ENCODE measurements at places on chromosomes 11 and 22. TPM values are rescaled to one million over a fixed set of nuclear protein-coding genes. Genes with fewer than 3 reads are reported as not detected.

OR52N4 gene
- total RNA-seq: not detected

HEPN1 gene
- total RNA-seq: not detected

ENTHD1 gene
- total RNA-seq: not detected

OR8G1 gene
- not detected for total RNA-seq

PTPN5 gene
- 0.49 TPM for total RNA-seq

POTEH gene
- not detected for total RNA-seq

C1QTNF4 gene
- total RNA-seq: 3.4 TPM

LRRN4CL gene
- total RNA-seq: 45.2 TPM

- no peak for DNase-seq
Measured at GRCh38 chr11:46036969-46037368, 84.3 kb downstream of the PHF21A start.

DNA sequence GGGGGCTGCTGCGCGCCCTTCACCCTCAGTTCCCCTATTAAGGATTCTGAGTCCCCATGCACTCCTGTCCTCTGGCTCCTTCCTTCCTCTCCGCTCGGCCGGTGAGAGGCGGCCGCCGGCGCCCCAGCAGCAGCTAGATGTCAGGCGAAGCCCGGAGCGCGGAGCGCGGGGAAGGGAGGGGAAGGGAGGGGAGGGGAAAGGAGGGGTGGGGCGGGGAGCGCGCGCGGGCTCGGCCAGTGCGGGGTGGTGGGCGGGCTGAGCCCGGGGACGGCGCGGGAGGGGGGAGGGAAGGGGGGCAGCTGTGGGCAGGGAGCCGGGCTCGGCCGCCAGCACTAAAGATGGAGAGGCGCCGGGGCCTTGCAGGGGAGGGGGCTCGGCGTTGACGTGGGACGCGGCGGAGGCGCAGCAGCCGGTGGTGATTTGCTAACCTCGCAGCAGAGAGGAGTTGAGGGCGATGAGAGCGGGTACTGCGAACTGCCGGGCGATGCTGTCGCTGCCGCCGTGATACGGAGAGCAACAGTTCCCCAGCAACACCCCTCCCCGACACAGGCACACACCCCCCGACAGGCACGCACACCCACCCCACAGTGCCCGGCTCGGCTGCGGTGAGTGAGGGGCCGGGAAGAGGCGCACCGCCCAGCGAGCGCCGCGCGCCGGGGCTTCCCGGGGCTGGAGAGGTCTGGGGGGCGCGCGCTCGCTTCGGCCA lies at the start of gene ZBTB16:
Gene ZBTB16 (plus strand): TSS at position 434 of the 706 bp plus-strand sequence. CDS start 3,590 bp downstream, outside the sequence.
- no peak for DNase-seq

GRCh38 chr22:19718456-19719049 lies 4.2 kb downstream of the SEPTIN5 start:
- no peak for DNase-seq

DNA sequence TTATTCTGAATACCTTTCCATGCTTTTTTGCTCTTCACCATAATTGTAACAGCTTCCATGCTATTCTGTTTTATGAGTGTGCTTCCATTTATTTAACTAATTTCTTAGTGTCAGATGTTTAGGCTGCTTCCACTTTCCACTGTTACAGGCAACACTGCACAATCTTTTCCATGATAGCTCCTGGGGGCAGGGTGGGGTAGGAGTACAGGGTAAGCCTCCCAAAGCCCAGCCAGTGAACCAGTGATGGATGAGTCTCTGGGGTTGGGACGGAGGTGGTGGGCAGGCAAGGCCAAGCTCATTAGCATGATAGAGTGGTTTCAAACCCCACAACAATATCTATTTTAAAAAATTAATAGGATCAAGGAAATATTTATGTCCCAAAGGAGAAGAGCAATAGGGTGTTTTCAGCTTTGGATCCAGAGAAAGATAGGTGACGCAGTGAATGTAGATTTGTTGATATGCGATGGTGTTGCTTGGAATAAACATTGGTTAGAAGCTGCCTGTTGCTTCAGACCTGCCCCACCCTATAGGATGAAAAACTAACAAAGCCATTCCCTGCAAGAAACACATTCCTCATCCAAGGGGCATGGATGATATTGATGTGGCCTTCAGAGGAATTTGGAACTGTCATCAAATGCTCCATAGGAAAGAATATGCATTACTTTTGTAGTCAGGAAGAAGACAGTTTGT lies 17.1 kb upstream of the ELF5 start:
- no peak for DNase-seq

GRCh38 chr11:69915501-69916250 lies 96.5 kb upstream of the FGF3 start:
- DNase-seq: no peak

GRCh38 chr22:46752286-46752987 lies 10.0 kb upstream of the TBC1D22A start:
- no peak for DNase-seq

DNA sequence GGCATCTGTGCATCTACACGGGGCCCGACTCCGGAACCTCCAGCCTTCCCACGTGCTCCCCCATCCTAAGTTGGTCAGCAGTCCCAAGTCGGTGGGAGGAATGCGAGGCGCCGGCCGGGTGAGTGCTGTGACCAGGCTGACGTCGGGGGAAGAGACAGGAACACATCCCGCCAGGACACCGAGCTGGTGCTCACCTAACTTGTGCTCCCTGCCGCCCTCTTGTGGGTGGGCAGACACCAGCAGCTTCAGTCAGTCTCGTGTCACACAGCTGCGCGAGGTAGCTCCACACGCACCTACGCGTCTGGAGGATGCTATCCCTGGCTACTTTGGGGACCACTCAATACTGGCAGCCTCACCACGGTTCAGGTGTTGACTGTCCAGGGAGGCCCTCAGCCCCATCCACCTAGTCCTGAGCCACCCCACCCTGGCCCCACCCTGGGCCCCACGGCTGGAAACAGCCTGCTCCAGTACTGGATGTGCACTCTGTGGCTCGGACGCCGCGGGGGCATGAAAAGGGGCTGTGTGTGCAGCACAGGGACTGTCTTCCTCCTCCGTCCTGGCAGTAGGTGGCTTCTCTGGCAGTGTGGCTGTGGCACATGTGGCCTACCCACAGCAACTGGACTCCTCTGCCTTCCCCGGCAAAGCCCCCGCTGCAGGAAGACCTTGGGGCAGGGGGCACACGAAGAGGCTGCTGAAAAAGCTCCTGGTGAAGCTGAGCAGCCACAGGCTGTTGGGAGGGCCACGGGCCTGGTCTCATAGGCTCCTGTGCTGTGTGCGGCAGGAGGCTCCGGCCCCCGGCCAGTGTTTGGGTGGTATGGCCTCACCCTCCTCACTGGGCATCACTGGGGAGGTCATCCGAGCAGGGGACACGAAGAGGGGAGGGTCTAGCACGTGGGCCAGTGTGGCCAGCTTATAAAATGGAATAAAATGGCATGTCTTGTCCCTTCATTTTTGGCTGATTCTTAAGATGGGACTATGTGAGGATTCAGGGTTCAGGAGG lies 11.2 kb upstream of the BID start:
- no peak for DNase-seq

GRCh38 chr22:27349456-27349855 lies 452.1 kb downstream of the MN1 start:
- no peak for DNase-seq

DNA sequence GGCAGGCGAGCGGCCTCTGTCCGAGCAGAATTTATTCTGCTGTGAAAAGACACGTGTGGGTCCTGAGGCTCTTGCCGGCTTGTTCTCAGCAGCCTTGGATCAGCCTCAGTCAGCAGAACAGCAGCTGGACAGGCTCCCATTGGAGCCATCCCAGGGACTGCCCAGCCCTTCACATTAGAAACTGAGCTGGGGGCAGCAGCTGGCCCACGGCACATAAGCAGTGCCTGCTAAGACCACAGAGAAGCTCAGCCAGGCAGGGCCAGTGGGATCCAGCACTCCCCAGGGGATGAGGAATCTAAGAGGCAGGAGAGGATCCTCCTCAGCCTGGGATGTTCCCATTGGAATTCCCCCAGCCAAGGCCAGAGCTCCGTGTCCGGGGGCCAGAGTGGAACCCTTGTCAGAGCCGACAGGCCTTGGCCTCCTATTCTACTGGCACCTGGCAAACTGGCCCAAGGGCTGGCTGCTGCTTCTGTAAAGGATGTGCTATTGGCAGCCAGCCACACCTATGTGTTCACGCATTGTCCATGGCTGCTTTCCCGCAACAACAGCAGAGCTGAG lies 18.2 kb downstream of the RTN4R start:
- no peak for DNase-seq

- DNase-seq: no peak
Measured at GRCh38 chr11:95486466-95486865, 255.5 kb upstream of the SESN3 start.

DNA sequence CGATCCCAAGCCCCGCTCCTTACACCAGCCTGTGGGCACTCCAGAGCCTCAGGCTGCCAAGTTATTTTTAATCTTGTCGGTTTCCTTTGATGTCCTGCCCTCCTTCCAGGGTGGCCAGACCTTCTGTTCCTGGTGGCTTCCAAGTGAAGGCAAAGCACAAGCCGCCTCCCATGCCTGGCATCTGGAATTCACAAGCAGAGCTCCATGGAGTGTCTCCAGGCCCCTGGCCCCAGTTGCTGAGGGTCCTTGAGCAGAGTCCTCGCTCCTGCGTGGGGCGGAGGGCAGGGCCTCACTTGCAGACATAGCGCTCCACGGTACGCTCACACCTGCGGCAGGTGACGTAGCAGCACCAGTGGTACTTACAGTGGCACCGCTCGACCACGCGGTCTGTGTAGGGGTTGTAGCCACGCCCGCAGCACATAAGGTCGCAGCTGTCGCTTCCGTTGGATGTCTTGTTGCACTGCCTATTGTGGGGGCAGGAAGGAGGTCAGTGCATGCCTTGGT lies 19.5 kb downstream of the WNT11 start:
- DNase-seq: no peak

DNA sequence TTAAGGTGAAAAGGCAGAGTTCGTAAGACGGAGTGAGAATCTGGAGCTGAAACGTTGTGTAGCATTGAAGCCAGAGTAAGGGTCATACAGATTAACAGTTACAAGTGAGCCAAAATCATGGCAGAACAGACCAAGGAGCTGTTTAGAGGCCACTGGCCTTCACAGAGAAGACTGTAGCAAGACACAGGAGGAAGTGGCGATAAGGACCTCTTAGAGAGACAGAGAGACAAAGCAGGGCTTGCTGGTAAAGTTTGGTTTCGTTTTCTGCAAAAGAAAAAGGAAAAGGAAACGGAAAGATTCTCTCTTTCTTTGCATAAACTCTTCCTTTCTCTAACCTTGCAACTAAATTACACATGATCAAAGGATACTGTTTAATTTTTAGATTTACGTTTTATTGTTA lies 83.0 kb downstream of the AASDHPPT start:
- no peak for DNase-seq

- DNase-seq: no peak
Measured at GRCh38 chr22:37492428-37493344, 6.5 kb upstream of the MFNG start.

DNA sequence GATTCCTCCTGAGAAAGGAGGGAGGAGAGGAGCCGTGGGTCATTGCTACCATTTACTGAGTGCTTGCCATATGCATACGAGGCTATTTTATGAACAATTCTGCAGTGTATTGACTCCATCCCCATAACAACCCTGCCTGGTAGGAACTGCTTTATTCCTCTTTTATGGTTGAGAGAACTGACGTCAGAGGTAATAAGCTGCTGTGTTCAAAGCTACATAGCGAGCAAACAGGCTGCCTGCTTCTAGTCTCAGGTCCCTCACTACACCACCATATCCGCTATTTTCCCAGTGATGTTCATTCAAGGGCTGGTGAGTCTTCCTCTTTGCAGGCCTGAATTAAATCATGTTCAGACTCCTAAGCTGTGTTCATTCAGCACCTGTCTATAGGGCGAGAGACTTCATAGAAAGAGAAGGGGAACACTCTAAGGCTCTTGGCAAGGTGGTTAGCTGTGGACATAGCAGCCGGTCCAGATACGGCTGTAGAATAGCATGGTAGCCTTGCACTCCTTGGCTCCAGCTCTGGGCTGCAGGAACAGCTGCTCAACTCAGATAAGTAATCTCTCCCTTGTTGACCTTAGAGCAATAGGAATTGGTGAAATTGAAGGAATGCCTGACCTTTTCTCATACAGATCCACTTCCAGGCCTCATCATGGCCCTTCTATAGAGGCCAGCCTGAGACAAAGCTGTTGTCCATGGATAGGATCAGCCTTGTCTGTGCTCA lies 82.6 kb downstream of the MICAL2 start:
- no peak for DNase-seq

DNA sequence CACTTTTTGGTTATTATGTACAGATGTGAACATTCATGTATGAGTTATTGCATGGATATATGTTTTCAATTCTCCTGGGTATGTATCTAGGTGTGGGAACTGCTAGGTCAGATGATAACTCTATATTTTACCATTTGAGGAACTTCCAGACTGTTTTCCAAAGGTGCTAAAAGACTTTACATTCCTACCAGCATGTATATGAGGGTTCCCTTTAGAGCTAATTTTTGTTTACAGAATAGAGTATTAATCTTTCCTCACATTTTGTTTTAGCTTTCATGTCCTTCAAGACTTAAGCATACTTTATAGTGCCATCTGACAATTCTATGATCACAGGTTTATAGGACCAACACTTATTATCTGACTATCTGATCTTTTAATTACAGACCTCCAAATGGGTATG lies 59.6 kb downstream of the HIRA start:
- no peak for DNase-seq

DNA sequence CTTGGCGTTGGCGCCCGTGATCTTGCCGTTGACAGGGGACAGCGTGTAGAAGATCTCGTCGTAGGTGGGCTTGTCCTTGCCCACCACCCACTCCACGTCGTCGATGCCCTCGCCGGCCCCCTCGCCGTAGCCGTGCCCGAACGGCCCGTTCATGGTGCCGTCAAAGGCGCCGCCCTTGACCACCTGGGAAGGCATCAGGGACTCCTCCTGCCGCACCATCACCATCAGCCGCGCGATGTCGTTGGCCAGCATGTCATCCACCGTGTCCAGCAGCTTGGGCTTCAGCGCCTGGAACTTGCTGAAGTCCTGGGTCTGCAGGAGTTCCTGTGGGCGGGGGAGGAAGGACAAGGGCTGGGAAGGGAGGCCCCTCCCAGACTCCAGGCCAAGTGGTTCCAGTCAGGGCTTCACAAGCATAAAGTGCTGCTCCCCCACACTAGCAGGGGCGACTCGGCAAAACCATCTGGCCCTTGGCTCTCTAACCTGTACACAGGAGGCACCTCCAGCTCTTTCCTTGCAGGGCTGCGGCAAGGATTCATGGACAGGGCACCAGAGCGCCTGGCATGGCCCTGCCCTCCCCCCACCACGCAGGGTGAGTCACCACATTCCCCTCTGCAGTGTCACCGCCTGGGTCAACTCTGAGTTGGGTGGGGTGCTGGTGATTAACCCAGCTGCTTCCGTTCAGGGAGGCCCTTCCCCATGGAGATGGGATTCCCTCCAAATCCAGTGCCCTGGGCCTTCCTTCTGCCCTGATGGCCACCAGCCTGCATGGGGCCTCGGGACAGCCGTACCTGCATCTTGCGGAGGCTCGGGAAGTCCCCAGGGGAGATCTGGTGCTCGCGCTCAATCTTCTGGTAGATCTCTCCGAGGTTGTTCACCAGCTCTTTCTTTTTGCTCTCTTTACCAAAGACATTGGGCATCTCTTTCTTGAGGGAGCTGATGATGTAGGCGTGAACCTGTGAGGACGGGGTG lies 10.4 kb upstream of the CDC42BPG start:
- DNase-seq: no peak

DNA sequence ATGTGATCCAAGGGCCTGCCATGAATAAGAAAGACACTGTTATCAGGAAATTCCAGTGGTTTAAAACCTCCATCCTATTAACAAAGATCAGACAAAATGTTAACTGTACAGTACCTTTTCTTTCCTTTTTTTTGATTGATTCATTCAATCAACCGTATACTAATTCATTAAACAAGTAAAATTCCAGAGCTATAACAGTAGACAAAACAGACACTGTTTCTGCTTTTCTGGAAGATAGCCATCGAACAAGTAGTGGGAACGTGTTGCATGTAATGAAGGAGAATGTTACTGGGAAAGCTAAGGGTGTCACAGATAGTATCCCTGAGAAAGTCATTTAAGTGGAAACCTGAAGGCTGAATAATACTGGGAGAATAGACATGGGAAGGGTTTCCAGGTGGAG lies 73.7 kb upstream of the ALKBH3 start:
- no peak for DNase-seq
